ENCODE measurements at places on chromosomes 3 and 15.

- DNase-seq, result no peak
Observed at GRCh38 chr15:35669021-35669420, 123.1 kb upstream of the DPH6 start.

DNA sequence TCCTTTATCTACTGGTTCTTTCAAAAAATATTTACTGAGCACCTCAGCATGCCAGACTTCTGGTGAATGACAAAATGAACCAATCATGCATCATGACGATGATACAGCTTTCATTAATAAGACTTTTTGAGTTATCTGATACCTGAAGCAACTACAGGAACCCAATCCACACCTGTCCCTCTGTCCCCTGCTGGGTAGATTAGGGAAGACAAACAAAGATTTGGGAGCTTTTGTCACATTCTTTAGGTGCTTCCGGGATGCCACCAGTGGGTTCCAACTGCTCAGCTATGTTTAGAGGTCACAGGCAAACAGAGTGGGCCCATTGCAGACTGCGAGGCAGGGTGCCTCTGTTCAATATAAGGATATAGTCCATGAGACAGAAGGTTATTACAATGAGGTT lies 1020.5 kb upstream of the CFAP20DC start:
- no peak for DNase-seq

DNA sequence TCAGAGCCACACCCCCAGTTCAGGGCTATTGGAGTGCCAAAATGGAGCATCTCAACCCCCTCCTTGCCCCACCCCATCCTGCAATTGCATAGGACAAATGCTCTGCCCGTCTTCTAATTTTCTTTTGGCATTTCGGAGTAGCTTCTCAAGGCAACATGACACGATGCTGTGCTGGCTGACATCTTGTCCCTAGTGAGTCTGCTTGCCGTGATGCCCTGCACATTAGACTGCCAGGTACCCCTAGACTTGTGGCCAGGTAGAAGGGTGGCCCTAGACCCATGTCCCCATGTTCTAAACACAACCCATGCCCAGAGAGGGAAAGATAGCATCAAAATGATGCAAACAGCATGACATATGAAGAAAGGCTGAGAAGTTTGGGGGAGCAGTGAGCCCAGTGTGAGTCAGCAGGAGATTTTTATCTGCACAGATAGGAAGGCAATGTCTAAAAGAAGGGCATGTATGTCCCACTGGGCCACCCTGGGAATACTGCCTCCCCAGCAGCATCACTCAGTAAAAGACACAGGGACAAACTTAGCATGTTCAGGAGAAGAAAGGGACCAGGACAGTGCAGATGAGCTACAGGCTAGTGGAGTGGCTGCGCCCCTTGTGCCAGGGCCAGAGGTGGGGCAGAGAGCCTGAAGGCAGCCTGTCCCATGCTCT lies 36.8 kb downstream of the CA12 start:
- no peak for DNase-seq

DNA sequence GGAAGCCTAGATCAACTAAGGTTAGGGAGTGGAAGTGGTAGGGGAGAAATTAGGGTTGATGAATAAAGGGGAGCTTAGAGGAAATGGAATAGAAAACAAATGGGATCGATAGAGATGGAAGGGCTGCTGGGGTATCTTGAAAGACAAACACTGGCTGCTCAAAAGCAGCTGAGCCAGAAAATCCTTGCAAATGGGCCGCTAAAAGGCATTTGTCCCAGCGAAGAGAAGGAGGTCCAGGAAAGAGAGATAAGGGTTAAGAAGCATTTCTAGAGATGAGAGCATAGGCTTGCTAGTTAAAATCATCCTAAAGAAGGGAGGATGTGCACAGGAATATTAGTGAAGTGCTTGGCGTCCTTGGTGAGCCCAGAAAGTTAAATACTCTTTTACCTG lies 258.0 kb upstream of the CBLB start:
- no peak for DNase-seq

GRCh38 chr3:86413645-86414044 lies 577.3 kb downstream of the VGLL3 start:
- no peak for DNase-seq

GRCh38 chr3:54188176-54188791 lies 65.9 kb downstream of the CACNA2D3 start:
- no peak for DNase-seq

- DNase-seq, result no peak
Observed at GRCh38 chr3:156782921-156783320, 43.2 kb upstream of the LEKR1 start.

Measured in activated CD4-positive, CD25-positive, alpha-beta regulatory T cell treated with anti-CD3 and anti-CD28 coated beads, Interleukin-2, amount 50 U/mL, for 72 hours (primary cell).